Astrocyte of the cerebellum (primary cell): ENCODE measurements at places on chromosomes 13 and 19.

GRCh38 chr13:72760189-72760588 is 21.5 kb downstream of the DIS3 start:
- DNase-seq, result no peak

- DNase-seq, result no peak
Observed at GRCh38 chr19:8371011-8371804, 7.3 kb downstream of the ANGPTL4 start.

GRCh38 chr19:57435062-57435978 is at the start of gene ZNF749:
Gene ZNF749, plus strand, starts transcription at chr19:57435325. Its CDS starts 254 bp downstream, at chr19:57435579.
- peak; percentile 98 for DNase-seq

DNA sequence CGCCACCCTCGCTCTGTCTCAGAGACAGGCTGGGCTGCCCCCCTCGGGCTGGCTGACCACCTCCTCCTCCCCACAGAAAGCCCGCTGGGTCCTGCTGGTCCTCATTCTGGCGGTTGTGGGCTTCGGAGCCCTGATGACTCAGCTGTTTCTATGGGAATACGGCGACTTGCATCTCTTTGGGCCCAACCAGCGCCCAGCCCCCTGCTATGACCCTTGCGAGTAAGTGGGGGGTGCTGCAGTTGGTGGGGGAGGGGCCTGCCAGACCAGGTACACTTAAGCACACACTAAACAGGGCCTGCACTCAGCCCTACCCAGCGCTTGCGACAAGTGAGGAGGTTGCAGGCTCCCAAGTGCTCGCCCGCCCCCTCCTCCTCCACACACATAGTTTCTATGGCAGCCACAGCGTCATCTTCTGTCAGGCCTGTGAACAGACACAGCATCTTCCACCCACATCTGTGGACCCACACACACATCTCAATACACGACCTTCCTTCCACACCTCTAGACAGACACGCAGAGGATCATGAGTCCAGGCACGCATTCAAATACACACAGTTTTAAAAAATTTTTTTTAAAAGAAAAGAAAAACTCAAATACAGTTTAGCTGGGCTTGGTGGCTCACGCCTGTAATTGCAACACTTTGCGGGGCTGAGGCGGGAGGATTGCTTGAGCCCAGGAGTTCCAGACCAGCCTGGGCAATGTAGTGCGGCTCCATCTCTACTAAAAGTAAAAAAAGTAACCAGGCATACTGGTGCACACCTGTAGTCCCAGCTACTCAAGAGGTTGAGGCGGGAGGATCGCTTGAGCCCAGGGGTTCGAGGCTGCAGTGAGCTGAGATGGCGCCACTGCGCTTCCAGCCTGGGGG is 18.4 kb downstream of the PLD3 start:
- DNase-seq, result peak; percentile 22

DNA sequence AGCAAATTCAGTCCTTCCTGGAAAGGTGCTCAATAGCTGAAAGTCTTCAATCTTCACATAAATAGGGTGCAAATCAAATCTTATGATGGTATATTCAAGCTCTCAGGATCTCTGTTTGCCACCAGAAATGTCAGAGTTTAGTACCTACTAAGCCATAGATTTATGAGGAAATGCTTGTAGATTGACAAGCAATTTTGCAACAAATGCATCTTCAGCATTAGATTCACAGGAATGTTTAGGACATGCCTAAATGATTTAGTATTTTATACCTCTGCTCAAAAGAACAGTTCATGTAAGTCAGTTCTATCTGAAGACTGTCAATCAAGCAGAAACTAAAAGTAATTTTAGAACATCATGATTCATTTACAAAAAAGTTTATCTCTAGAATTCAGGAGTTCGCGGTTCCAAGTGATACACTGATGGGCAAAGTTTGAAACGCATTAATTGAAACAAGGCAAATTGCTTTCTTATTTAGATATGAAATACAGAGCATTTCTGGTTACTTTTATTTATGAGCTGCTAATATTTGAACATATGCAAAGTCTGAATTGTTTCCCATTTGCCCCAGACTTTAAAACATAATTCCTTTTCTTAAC is 65.7 kb downstream of the DACH1 start:
- no peak for DNase-seq

GRCh38 chr19:5128251-5128935 is 159.5 kb downstream of the KDM4B start:
- DNase-seq, result no peak

GRCh38 chr13:26919311-26919710 is 158.7 kb upstream of the GPR12 start:
- DNase-seq, result no peak

DNA sequence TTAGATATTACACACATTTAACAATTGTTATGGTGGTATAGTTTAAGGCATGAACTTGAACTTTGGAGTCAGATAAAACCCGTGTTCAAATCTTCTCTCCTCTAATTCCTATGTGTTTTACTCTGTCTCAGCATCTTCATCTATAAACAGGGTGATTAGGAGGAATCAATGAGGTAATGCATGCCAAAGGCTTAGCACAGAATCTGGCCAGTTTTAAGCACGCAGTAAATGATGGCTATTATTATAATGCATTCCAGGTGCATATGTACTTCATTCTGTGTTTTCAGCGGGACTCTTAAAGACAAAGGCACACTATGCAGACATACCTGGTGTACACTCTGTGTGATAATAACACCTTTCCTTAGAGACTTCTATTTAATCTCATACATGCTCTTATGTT is 88.0 kb upstream of the FRY start:
- DNase-seq, result no peak

DNA sequence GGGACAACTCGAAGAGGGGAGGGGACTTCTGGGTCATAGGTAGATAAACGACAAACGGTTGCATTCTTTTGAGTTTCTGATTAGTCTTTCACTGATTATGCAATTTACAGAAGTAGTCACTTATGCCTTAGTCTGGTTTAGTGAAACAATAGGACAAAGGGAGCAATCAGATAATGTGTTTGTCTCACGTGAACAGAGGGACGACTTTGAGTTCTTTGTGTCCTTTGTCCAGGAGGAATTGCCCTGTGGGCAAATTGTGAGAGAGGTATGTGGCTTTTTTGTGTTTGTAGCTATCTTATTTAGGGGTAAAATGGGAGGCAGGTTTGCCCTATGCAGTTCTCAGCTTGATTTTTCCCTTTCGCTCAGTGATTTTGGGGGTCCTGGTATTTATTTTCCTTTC is 362.9 kb upstream of the PCDH20 start:
- no peak for DNase-seq

DNA sequence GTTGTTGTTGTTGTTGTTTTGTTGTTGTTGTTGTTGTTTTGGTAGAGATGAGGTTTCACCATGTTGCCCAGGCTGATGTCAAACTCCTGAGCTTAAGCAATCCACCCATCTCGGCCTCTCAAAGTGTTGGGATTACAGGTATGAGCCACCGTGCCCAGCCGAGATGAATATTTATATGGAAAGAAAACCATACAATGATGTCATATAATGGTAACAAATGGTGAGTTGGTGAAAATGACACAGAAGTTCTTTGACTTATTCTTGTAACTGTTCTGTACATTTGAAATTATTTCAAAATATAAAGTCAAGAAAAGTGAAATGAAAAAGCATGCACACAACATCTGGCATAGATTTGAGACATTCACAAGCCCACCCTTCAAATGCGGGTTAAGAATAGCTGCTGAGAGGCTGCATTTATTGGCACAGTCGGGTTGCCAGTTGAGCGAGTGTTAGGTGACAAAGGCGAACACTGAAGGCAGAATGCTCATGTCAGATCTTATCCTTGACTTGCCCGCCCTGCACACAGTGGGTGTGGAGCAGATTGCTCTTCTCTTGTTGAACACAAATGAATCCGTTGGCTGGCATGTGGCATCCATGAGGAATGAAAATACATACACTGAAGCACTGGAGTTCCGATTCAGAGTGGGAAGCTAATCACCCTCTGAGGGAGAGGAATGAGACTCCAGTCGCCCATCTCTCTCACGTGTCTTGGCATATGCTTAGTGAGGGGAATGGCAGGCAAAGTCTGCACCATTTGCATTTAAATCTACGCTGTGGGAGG is 15.8 kb upstream of the UBE2S start:
- no peak for DNase-seq
